Activated naive CD4-positive, alpha-beta T cell treated with anti-CD3 and anti-CD28 coated beads, Interleukin-2, amount 50 U/mL, for 16 hours (primary cell): ENCODE measurements at places on chromosomes 12 and 14.
A peak's percentile ranks its signal among the peaks of the same experiment; 100 is the strongest.

GRCh38 chr12:6962285-6963015 is 8.0 kb downstream of the PHB2 start:
- no peak for DNase-seq

DNA sequence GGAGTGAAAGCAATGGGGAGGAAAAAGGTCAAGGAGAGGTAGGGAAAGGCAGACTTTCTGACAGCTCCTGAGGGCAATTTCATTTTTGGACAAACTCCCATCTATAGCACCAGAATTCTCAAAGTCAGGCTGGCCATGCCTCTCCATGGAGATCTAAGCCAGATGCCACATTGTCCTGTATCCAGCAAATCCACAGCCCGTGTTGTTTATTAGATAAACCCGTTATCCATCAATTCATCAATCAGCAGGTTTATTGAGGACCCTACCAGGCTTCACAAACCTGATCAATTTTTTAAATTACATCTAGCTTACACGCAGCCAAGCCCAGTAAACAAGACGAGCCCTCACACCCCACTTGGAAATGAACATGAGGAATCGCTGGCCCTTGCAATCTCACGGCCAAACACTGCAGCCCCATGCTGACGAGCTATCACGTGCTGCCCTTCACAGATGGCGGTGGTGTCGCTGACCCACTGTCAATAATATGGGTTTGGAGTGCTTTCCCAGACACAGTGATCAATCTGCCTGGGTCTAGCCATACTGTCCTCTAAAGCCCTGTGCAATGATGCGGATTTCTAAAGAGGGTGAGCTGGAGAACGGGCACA is 332.9 kb downstream of the DPF3 start:
- DNase-seq: no peak

DNA sequence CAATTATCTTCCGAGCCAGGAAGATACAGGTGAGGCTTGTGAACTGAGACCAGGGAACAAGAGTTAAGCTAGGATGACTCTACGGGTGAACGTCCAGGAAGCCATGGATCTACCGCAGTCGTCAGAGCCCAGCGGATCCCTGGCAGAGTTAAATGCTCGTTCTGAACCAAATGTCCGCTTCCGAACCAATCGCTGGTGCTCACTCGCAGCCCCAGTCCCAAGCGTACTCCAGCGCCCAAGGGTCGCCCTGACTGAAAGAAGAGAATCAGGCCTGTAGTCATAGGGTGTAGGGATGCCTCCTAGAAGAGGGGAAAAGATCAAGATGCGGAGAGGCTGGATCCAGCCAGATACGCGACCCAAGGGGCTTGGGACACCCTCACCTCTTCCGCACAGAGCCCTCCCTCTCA is 283 bp downstream of the VIPAS39 start:
- DNase-seq: peak; percentile 13

DNA sequence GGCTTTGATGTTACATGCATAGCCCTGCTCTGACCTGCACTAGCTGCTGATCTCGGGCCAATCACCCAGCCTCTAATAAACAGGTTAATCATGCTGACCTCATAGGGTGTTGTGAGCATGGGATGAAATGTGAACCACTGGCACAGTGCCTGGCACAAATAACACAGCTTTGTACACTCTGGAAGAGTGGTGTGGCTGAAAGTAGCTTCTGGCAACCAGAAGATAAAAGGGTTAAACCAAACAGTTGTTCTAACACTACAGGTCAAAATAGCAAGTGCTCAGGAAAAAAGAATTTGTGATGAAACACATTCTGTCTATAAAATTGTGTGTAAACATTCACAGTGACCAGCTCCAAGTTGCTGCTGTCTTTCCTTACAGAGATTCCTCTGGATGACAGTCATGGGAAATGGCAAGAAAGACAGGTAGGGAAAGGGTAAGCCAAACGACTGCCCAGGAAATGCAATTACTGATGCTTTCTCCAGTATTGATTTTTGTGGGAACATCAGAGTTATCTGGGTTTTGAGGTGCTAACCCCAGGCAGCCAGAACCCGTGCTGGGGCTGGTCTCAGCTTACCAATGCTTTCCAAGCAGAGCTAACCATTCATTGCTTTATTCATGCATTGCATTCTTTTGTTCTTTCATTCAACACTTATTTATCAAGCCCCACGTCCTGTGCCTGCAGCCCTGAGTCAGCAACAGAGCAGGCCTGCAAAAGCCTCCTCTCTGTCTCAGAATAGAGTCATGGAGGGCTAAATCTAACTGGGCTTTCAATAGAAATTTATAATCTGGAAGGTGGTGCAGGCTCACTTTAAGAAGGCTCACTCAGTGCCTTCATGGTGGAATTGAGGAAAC is 38.1 kb upstream of the CAPRIN2 start:
- no peak for DNase-seq

- no peak for DNase-seq
Measured at GRCh38 chr12:110307372-110307771, 26.3 kb downstream of the ATP2A2 start.

DNA sequence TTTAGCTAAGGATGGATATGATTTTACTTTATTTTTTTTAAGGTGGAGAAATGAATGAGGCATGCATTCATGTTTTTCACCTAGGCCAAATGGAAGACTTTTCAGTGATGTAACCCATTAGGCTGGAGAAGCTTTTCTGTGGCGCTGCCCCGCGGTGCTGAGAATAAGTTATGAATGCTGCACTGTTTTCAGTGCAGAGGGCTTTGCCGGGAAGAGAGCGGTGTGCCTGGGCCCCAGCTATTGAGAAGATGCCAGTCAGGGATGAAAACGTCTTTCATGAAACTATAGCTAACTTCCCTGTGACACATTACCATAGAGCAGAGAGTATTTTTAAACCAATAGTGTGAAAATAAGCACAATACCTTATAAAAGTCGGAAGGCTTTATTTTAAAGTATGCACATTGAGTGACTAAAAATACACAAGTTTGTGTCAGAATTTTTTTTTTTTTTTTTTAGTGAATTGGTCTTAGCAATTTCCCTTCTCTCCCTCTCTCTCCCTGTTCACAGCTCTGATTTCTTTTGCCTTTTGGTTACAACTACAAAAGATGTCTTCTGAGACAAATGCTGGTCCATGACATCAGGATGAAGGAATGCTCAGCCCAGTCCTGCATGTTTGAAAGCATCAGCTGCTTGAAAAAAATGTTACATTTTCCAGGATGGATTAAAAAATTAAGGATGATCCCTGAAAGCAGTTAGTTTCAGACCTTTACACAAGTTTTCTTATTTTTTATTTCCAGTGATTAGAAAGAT is 48.3 kb downstream of the NPAS3 start:
- no peak for DNase-seq

DNA sequence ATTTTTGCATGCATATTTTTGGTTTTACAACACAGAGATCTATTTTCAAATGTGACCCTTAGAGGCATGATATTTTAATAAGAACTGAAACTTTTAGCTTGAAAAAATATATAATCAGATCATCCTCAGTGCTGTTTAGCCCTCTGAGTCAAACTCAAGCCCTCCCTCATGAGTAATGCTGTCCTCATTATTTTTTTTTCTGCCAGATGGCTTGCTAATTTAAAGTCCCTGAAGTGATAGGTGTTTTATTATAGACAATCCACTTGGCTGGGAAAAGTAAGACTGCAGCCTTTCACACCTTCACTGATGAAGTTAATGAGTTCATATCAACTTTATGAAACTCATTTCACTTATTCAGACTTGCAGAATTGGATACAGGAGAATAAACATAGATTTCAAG is 227.7 kb downstream of the SLC16A7 start:
- DNase-seq: no peak

DNA sequence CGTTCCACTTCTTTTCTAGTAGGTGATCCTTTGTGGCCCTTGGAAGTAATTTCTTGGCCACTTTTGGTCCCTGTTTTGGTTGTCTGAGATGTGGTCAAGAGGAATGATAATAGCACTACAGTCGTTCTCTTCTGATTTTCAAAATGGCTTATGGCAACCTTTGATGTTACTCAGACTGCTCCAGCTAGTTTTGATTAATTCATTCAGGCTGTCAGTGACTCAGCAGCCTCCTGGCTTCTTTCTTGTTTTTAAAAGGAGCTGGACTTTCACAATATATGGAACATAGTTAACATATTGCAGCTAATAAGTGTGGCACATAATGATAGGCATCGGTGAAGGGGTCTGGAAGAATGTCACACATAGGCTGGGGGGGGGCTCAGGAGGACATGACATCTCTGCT is 47.3 kb downstream of the WDR20 start:
- DNase-seq: no peak

DNA sequence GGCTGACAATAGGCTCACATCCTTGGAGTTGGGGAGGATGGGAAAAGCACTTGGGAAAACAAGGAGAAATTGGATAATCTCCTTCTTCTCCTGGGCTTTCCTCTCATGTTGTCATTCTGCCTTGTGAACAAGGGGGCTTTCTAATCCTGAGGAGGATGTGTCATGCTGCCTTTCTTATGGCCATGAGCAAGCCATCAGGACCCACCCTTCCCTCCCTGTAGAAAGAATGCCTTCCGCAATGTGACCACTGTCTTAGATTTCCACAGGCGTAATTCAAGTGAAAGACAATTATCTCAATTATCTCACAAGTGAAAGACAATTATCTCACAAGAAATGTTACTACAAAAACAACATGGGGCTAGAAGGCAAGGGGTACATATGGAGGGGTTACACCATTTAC is 3.0 kb upstream of the OR6S1 start:
- no peak for DNase-seq

- no peak for DNase-seq
Measured at GRCh38 chr12:9077152-9078031, 38.3 kb downstream of the A2M start.

DNA sequence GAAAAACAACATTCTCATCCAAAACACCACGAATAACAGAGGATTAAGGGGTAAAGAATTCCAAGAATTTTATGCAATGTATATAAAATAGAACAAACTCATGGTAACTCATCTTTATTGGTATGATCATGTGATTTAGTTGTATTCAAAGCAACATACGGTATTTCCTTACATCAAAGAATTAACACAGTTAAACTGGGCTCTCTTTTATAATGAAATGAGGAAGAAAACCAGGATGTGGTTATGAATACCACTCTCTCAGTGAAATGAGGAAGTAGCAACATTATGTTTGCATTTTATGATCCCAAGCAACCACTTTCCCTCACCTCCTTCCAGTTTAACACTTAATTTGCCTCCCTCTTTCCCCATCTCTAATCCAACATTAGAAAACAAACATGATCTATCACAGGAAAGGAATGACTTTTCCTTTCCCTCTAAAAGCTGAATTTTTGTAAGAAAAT is 22.9 kb downstream of the SPTLC2 start:
- DNase-seq: no peak

GRCh38 chr12:130988261-130988660 is 34.6 kb downstream of the ADGRD1 start:
- no peak for DNase-seq

GRCh38 chr14:75602503-75602902 is 24.1 kb downstream of the FLVCR2 start:
- no peak for DNase-seq

DNA sequence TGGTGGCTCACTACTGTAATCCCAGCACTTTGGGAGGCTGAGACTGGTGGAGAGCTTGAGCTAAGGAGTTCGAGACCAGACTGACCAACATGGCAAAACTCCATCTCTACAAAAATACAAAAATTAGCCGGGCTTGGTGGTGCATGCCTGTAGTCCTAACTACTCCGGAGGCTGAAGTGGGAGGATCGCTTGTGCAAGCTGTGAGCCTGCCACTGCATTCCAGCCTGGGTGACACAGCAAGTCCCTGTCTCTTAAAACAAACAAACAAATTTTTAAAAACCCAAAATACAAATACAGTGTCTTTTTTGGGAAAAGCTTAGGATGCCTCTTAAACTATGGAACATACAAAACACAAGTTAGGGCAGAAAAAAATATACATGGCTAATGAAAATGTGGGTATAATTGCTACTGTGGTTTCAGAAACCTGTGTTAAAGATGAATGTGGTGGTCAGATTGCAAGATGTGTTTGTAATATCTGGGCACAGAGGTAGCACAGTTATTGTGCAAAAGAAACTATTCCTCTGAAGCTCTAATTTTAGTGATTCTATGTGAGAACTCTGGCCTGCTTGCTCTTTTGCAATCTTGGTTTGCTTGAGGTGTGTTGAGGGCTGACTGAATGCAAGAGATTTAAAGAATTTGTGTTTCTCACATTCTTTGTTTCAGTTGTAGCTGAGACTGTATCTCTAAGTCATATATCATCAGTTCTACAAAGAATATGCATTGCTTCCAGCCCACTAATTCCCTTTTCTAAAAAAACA is 3.9 kb upstream of the HSPA2 start:
- no peak for DNase-seq

DNA sequence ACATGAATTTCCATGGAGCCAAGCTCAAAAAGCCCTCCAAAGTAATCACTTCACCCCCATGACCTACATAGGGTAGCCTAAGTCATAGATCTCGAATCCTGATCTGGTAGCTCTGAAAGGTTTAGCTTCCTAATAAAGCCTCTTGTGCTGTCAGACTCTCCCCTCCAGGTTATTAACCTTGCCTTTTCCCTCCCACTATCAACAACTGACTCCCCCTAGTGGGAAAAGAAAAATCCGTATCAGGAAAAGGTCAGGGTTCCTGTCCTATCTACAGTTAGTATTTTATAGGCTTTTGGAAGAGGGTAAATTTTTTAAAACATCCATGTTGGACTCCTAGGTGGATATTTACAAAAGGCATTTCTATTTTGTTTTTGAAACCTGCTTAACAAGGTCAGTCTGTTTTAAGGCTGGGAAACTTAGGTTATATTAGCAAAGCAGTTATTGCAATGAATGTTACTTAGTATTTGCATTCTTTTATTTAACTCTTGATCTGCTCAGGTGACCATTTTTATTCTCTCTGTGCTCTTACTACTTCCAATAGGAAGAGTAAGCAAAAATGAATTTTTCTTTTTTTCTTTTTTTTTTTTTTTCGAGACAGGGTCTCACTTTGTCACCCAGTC is 8.0 kb downstream of the YY1 start:
- DNase-seq: no peak

DNA sequence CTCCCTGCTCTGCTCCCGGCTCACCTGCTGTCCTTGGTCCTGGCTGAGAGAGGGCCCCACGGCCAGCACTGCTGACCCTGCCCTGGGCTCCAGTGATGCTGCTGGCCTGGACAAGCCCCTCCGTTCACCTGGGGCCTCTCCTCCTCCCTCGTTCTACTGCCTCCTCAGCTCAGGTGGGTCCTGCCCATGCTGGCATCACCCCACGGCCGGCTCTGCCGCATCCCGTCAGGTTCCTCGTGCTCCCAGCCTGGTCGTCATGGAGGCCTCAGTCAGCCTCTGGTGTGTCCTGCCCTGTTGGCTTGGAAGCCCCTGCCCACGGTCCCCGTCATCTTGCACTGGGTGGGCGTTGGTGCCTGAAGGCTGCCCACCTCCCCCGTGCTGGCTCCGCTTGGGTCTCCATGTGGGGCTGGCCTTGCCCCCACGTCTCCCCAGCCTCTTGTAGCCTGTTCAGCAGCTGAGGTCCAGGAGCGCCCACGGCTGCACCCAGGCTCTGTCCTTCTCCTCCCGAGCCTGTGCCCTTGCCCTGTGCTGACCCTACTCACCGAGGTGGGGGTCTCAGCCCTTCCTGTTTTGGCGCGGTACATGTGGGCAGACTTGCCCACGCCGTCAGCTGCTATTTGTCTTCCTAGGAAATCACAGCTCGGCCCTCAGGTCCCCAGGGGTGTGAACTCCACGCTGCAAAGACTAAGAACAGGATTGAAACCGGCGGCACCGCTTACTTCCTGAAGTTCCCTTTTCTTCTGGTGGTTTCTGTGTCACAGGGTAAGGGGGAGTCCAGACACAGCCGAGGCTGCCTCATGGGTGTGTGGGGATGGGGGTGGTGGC is 121.6 kb downstream of the TMEM121 start:
- no peak for DNase-seq

- no peak for DNase-seq
Measured at GRCh38 chr14:91302391-91302790, 57.9 kb upstream of the GPR68 start.
